ENCODE measurements at places on chromosomes 6 and 20. TPM values are rescaled to one million over a fixed set of nuclear protein-coding genes. Genes with fewer than 3 reads are reported as not detected.

The DYNLT2 gene
- total RNA-seq = 1.8 TPM

DNA sequence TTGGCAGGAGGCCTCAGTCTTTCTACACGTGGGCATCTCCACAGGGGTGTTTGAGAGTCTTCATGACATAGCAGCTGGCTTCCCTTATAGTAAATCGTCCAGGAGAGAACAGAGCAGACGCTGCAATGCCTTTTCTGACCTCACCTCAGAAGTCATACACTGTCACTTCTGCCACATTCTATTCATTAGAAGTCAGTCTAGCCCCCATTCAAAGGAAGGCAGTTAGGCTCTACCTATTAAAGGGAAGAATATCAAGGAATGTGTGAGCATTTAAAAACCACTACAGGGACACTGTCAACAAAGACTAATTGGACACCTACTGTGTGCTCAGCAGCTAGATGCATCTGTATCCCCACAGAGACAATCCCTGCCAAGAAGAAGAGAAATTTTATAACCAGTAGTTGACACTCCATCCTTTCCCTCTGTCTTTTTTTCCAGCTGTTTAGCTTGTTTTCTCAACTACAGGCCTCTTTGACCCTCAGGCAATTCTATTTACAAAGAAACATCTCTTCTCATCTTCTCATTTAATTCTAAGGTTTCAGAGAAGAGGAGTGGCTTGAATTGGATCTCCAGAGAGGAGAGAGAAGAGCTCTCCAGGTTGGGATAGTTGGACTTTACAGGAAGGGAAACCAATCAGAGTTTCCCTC lies 18.6 kb downstream of the ARMC12 start:
- no peak for DNase-seq

The ASIP gene
- total RNA-seq = not detected

- peak; percentile 99 for DNase-seq
Measured at GRCh38 chr20:49982346-49983122, at the start of gene SNAI1. SNAI1 (plus strand) TSS chr20:49982980; CDS start chr20:49983060, 80 bp downstream.

GRCh38 chr6:36545767-36546307 lies 1.4 kb downstream of the STK38 start:
- DNase-seq = peak; percentile 48
